Stimulated activated CD4-positive, alpha-beta T cell treated with anti-CD3 and anti-CD28 coated beads, Interleukin-1b, Interleukin-23, amount 100 ng/mL, for 1 hour (primary cell): ENCODE measurements at places on chromosomes 2 and 18.

DNA sequence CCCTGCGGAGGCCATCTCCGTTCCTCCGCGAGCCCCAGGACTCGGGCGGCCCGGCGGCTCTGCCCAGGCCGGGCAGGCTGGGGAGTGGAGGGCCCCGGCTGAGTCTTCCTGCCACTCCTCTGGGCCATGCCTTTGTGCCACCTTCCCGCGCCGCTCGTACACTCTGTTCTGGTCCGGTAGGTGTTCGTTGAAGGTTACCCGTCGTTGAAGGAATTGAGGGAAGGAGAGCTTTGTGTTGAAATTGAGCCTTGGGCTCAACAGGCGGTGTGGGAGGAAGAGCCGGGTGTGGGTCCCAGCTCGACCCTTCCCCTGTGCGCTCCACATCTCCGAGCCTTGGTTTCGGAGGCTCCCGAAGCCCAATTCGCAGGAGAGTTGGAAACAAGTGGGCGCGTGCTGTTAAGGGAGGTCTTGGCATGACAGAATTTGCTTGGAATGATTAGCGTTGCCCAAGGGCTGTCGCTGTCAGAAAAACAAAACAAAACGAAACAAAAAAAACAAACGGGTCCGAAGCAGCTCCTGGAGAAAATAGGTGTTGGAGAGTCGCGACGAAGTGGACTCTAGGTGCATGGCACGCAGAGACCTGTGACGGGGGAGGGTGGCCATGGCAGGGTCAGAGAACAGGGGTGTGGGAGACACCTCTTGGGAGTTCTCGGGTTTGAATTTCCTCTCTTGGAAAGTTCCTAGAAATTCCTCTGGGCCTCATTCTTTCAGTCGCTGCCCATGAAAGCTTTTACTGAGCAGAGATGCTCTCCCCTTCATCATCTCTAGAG is 1.2 kb upstream of the MZT2A start:
- DNase-seq: no peak

GRCh38 chr2:26195040-26195984 is 22.4 kb downstream of the GAREM2 start:
- DNase-seq: no peak

- no peak for DNase-seq
These were observed 17.2 kb upstream of the PRLH start for GRCh38 chr2:237549216-237549615.

DNA sequence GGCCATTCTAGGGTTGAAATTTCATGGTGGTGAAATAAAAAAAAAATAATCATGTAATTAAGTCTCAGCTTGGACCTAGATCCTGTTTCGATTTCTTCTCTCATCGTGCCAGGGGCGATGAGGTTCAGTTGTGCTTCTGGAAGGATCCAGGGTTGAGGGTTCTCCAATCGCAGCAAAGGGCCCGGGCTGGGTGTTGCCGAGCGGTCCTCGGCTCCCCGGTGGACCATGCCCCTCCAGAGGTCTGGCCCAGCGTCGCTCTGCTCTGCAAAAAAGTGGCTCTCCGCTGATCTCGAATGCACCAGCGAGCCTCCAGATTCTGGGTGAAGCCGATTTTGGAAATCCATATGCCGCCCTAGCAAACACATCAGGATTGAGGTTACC is 39.0 kb downstream of the EN1 start:
- no peak for DNase-seq

GRCh38 chr2:11773111-11773510 is 26.7 kb downstream of the LPIN1 start:
- no peak for DNase-seq

GRCh38 chr18:36389027-36389426 is 91.5 kb downstream of the FHOD3 start:
- DNase-seq: no peak

DNA sequence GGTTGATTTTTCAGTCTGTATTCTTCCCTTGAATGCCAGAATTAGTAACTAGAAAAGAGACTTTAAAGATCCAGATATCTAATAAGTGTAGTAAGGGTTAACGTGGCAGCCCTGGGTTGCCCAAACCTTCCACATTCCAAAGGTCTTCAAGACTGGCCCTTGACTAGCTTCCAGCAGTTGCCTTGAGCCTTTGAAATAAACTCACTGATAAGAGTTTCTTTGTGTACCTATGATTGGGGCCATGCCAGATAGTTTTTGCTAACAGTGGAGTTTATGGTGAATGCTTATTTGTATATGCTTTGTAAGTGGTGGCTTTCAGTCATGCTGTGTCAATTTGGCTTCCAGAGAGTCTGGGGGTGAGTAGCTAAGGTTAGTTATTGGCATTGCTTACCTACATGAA is 722.3 kb downstream of the RNF144A start:
- DNase-seq: no peak

- no peak for DNase-seq
These were observed 121.9 kb downstream of the CACNB4 start for GRCh38 chr2:151976945-151977353.

DNA sequence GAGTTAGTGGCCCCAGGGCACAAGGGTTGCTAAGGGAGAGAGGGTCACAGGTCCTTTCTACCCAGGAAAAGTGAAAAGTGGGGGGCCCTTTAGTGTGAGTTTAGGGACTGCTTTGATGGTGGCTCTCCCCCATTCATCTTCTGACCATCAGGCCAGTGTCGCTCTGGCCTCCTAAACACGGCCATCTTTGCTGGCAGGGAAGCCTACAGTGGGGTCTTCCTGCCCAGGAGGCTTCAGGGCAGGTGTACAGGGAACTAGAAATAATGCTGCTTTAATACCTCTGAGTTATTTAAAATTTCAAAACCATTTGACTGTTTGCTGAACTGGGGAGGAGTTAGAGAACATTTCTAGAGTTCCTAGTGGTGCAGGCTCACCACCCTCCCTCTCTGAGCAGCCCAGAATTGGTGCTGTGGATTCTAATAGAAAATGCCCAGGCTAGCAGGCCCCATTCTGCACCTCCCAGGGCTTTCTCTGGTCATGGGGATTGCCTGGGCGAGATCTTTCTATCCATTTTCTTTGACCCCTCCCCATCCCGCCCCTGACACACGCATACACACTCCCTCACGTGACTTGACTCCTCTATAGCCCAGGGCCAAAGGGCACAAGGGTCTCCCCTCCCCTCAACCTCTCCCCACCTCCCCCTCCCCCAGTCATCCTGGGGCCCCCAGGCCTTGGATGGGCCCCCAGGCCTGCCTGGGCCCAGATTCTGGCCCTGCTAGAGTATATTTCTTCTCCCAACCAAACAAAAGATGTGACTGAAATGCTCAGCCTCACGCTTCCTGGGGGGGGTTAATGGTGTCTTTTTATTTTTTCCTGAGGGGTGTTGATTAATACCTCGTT is 3.1 kb downstream of the PKDCC start:
- no peak for DNase-seq

- no peak for DNase-seq
These were observed 189.0 kb downstream of the PLCL1 start for GRCh38 chr2:197993363-197993762.

- DNase-seq: no peak
These were observed 118.0 kb downstream of the MREG start for GRCh38 chr2:215895330-215895729.

- DNase-seq: no peak
These were observed 98.3 kb upstream of the HDAC4 start for GRCh38 chr2:239498981-239499634.

DNA sequence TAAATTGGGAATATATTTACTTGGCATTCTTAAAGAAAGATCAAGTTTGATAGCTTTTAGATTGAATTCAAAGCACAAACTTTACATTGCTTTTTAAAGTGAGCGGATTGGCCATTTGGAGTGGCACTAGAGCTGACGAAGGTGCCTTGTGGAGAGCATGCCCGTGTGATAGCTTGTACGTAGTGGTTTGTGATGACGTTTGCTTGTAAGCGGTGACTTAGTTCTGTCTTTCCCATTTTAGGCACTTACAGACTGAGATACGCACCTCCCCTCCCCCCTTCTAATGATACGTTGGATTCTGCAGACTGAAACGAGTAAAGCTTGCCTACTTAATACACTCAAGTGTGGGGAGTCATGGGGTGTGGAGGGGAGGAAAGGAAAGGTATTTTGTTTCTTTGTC is 53.4 kb downstream of the ZCCHC2 start:
- DNase-seq: no peak

- no peak for DNase-seq
These were observed 384.1 kb downstream of the ERBB4 start for GRCh38 chr2:212154477-212154878.

- no peak for DNase-seq
These were observed 167.9 kb upstream of the SLC39A10 start for GRCh38 chr2:195489101-195489500.

GRCh38 chr2:118492335-118492734 is 355.1 kb downstream of the EN1 start:
- no peak for DNase-seq

GRCh38 chr2:233501198-233502076 is 65.1 kb downstream of the USP40 start:
- no peak for DNase-seq

DNA sequence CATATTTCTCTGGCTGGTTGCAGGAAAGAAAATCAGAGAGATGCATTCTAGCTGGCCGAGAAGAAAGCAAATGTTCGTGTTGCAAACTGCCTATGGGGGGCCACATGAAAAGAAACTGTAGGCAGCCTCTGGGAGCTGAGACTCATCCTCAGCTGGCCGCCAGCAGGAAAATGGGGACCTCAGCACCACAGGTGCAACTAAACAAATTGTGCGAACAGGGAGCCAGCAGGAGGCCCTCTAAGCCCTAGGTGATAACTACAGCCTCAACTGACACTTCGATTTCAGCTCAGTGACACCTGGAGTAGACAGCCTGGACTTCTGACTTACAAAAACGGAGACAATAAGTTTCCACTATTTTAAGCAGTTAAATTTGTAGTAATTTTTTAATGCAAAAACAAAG is 107.3 kb downstream of the DTNB start:
- no peak for DNase-seq

DNA sequence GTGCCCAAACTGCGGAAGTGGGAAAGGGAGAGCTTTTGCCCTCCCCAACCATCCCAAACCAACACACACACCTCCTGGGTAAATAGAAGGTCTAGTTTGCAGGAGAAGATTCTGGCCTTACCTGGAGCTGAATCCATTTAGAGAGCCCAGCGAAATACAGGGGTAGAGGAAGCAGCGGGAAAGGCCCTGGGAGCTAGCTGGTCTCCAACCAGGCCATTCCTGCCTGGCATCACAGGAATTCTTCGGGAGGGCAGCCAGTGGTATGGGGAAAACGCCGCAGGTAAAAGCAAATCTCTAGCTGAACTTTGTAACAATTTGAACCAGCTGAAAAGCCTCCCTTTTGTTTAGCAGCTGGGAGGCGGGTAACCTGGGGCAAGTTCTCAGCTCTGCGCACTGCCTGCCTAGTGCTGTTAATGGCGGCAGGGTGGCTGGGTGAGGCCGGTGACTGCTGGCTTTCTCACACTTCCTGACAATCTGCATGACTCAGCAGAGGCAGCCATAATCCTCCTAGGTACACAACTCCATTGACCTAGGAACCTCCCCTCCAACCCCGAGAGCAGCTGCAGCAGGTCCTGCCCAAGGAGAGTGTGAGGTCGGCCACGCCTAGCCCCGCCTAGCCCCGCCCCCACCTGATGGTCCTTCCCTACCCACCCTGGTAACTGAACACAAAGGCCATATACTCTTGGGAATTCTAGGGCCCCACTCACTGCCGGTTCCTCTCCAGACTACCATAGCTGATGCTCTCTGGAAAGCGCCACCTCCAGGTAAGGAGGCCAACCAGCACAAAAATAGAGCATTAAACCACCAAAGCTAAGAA is 483.8 kb upstream of the REG3G start:
- DNase-seq: no peak

DNA sequence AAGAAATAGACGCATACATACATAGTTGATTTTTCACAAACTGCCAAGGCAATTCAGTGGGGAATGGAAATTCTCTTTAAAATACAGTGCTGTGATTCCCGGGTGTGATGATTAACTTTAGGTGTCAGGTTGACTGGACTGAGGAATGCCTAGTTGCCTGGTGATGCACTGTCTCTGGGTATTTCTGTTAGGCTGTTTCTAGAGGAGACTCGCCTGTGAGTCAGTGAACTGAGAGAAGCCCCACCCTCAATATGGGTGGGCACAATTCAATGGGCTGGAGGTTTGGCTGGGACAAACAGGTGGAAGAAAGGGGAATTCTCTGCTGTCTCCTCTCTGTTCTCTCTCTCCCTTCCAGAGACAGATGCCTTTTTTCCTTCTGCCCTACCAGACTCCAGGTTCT is 187.6 kb downstream of the ARHGAP28 start:
- DNase-seq: no peak

DNA sequence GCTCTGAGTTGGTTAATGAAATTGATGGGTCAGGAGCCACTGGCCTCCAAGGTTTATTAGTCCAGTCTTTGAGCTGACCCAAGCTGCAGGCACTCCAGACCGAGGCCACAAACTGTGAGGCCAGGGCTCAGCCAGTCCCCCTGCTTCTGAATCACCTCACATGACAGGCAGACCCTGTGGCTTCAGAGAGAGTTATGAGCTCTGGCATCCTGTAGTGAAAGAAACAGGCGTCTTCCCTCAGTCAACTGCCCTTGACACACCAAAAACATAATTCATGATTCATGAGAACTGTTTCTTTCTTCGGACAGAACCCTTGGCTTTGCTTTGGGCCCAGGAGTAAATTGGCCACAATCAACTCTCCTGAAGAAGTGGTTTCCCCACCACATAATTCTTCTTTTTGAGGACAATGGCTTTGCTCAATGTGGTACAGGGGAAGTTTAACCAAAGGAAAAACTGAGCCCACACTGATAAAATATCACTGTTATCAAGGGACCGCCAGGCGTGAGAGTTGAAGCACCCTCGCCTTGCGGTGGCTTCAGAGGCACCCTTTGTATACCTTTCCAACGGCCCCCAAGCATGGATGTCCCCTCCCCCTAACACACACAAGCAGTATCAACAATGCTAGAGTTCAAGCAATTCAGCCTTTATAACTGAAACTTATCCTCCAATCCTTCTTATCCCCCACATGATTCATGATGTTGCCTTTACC is 226.9 kb downstream of the CYRIA start:
- no peak for DNase-seq

DNA sequence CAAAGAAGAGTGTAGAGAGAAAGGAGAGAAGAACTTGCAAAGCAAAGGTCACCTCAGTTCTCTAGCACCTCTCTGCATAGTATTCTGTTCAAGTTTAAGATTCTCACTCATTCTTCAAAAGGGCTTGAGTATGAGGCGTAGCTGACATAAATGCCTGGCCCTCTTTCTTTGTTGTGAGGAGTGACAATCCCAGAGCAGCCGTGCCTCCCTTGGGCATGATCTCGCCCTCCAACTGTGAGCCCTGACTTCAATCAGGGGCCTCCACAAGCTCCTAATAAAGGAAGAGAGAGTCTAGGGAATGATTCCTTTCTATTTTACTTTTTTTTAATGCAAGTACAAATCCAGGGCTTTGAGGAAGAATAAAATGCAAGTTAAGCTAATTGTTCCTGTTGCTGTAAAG is 402.7 kb downstream of the LRP1B start:
- no peak for DNase-seq

DNA sequence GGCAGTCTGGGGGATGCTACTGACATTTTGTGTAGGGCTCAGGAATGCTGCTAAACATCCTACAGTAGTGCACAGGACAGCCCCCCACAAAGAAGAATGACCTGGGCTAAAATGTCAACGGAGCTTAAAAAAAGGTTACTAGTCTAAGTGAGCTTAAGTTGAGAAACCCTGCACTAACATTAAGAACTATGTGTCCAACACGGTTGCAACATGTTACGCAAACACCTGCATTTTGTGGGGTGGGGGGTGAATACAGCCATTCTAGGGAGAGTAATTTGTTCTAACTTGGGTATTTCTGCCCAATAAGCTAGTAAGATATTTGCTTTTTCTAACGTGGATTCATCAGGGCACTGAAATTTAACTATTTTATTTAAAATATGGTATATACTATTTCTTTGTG is 57.9 kb downstream of the SLC8A1 start:
- no peak for DNase-seq
